Aorta (tissue), 5 donors: ENCODE measurements at places on chromosomes 7 and 10. TPM values are rescaled to one million over a fixed set of nuclear protein-coding genes. Genes with fewer than 3 reads are reported as not detected.

SEC61G gene
- total RNA-seq = 109 TPM

STOX1 gene
- 0.39 TPM for total RNA-seq

GLCCI1 gene
- total RNA-seq = 8.4 TPM

GPR15LG gene
- total RNA-seq = not detected

TMEM196 gene
- 0.30 TPM for total RNA-seq

PHTF2 gene
- 38.4 TPM for total RNA-seq

ANKRD1 gene
- 62.9 TPM for total RNA-seq

FZD1 gene
- total RNA-seq = 38.5 TPM

- no peaks in the 10 kb centered on the region for H3K27me3 ChIP-seq
- no peak overlapping the region for H3K27ac ChIP-seq
- no peak overlapping the region for H3K4me3 ChIP-seq
- no peaks in the 10 kb centered on the region for H3K36me3 ChIP-seq
- DNase-seq = no peak
- peaks cover 3% of the 10 kb centered on the region for H3K4me1 ChIP-seq
Observed at GRCh38 chr10:110274072-110274627, 30.6 kb downstream of the SMNDC1 start.

DNA sequence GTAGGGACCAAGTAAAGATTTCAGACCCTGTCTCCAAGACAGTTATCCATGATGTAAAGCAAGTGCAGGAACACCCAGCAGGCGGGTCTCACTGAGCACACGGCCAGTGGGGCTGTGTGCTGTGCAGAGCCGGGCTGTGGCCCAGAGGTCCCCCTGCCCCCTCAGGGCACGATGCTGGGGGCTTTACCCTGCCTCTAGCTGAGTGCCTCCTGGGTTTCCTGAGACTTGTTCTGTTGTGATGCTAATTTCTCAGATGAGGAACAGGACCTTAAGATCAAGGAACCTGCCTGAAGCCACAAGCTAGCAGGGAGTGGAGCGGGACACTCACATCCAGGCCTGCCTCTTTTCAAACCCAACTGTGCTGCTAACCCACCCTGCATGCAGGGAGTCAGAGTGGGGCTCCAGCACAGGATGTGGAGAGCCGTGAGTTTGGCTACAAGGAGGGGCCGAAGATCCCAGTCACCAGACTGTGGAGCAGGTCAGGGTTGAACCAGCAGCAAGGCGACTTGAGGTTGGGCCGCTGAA lies 76.1 kb upstream of the LYZL2 start:
- H3K4me1 ChIP-seq = no peaks in the 10 kb centered on the region
- no peak for DNase-seq
- no peak overlapping the region for H3K27ac ChIP-seq
- no peaks in the 10 kb centered on the region for H3K27me3 ChIP-seq
- H3K4me3 ChIP-seq = no peak overlapping the region
- no peaks in the 10 kb centered on the region for H3K36me3 ChIP-seq

- no peak overlapping the region for H3K4me3 ChIP-seq
- DNase-seq = no peak
- H3K36me3 ChIP-seq = no peaks in the 10 kb centered on the region
- no peak overlapping the region for H3K27ac ChIP-seq
Observed at GRCh38 chr10:43825984-43826383, 177.3 kb upstream of the ZNF32 start.

DNA sequence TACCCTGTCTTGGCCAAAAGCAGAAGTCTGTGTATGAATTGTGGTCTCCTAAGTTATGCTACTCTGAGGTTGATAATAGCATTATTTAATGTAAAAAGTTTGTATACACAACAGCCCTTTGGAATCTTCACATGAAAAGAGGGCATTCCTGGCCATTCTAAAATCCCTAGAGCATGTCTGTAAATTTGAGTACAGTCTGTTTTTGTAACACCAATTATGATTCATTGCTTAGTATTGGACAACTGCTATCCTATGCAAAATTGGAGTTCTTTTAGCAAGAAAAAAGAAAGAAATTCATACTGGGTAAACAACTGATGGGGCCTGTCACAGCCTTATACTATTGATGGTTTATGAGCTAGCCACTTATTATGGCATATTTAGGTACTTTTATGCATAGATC lies 10.2 kb downstream of the CUTC start:
- H3K27me3 ChIP-seq = no peaks in the 10 kb centered on the region
- H3K36me3 ChIP-seq = no peaks in the 10 kb centered on the region
- no peaks in the 10 kb centered on the region for H3K4me1 ChIP-seq
- no peak for DNase-seq
- H3K4me3 ChIP-seq = no peak overlapping the region

- H3K4me1 ChIP-seq = no peaks in the 10 kb centered on the region
- H3K36me3 ChIP-seq = no peaks in the 10 kb centered on the region
- DNase-seq = no peak
- H3K27ac ChIP-seq = no peak overlapping the region
- no peak overlapping the region for H3K4me3 ChIP-seq
Observed at GRCh38 chr10:114307731-114308130, 68.7 kb downstream of the VWA2 start.

DNA sequence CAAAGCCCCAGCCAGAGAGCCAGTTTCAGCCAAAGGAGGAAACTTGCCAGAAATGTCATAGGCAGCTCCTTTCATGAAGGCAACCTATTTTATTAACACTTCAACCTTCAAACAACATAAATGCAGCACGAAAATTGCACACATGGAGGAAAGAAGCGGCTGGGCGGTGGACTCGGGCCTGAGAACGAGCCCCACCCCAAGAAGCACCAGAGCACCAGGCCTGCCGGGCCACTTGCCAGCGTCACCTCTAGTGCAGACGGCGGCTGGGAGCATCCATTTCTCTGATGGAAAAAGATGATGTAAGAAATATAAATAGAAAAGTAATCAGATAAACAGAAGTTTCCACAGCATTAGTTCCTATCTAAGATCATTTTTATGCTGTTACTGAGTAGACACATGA lies 100.0 kb downstream of the TCERG1L start:
- no peak overlapping the region for H3K27ac ChIP-seq
- no peaks in the 10 kb centered on the region for H3K36me3 ChIP-seq
- no peaks in the 10 kb centered on the region for H3K4me1 ChIP-seq
- DNase-seq = no peak
- no peaks in the 10 kb centered on the region for H3K27me3 ChIP-seq

DNA sequence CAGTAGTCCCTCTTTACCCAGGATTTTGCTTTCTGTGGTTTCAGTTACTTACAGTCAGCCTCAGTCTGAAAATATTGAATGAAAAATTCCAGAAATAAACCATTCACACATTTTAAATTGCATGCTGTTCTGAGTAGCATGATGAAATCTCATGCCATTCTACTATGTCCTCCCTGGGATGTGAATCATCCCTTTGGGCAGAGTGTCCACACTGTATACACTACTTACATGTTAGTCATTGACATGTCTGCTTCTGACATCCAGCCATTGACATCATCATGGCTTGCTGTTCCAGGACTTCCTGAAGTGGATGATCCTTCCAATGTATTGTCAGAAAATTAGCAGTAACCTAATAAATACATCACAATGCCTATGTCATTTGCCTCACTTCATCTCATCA lies 34.6 kb upstream of the MALRD1 start:
- H3K27me3 ChIP-seq = no peaks in the 10 kb centered on the region
- H3K27ac ChIP-seq = no peak overlapping the region
- DNase-seq = no peak
- no peaks in the 10 kb centered on the region for H3K4me1 ChIP-seq
- H3K4me3 ChIP-seq = no peak overlapping the region

DNA sequence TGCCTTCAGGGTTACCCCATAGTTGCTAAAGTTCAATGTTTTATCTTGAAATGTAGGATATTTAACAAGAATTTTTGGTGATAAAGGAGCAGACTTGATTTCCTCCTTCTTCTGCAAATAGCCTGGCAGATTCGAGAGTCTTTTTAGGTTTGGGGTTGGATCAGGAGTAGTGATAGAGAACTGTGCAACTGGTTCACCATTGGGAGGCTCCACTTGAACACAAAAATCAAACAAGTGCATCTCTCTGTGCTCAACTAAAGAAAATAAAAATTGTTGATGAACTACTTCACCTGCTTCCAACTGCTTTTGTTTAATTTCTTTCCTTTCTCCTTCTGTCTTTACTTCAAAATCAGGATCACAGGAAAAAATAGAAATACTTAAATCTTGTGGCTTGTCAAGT lies 58.5 kb downstream of the MACC1 start:
- H3K27me3 ChIP-seq = no peaks in the 10 kb centered on the region
- H3K4me3 ChIP-seq = no peak overlapping the region
- H3K27ac ChIP-seq = no peak overlapping the region
- DNase-seq = no peak
- no peaks in the 10 kb centered on the region for H3K4me1 ChIP-seq

DNA sequence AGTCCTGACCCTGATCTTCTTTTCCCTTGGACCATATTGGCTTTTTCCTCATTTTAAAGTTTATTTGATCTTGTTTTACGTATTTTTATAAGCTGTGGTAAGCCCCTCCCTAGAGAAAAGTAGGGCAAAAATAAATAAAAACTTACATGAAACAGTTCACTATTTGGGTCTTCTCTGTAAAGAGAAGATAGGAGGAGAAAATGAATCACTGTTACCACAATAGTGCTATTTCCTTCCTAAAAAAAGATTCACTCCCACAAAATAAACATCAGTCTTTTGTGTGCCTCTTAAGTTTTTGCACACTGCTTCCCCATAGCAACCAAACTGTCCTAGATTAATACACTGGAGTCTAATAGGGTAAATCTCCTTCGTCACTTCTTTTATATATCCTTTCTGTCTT lies 1.4 kb upstream of the SVIL start:
- DNase-seq = no peak
- no peaks in the 10 kb centered on the region for H3K4me1 ChIP-seq
- H3K27me3 ChIP-seq = no peaks in the 10 kb centered on the region

DNA sequence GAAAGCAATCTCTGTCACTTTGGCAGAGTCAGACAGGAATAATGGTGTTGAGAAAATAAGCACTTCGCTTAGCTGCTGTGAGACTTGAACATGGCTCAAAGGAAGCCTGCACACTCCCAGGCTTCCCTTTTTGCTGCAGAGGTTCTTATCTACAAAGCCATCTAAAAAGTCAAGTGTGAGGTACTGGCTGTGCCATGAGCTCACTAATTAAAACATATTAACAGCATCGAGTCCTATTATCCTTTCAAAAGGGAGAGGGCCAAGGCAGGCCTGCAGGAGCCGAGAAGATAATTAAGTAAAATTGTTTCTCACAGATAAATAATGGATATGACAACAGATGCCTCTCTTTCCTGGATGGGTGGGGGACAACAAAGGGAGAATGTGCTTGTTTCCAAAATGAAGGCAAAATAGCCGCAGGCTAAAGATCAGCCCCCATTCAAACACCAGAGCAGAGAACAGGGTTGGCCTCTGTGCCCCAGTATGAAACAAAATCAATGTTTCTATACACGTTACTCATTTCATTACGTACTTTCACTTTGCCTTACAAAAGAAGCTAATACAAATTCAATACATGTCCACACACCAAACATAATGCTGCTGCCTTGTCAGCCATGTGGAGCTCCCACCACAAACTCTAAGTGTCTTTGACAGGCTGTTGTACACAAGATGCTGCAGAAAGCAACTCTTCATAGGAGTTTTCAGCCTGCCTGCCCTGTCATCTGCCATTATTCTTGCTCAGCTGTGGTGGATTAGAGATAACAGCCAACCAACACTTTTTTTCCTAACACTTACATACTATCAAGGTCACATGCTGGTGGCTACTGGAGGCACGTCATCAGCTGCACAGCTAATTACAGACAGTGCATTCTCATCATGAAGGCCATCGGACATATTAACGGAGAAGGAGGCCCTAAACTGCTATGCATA lies 55.3 kb downstream of the ELAPOR2 start:
- H3K27ac ChIP-seq = no peak overlapping the region
- no peaks in the 10 kb centered on the region for H3K27me3 ChIP-seq
- no peak for DNase-seq
- H3K4me1 ChIP-seq = no peaks in the 10 kb centered on the region

DNA sequence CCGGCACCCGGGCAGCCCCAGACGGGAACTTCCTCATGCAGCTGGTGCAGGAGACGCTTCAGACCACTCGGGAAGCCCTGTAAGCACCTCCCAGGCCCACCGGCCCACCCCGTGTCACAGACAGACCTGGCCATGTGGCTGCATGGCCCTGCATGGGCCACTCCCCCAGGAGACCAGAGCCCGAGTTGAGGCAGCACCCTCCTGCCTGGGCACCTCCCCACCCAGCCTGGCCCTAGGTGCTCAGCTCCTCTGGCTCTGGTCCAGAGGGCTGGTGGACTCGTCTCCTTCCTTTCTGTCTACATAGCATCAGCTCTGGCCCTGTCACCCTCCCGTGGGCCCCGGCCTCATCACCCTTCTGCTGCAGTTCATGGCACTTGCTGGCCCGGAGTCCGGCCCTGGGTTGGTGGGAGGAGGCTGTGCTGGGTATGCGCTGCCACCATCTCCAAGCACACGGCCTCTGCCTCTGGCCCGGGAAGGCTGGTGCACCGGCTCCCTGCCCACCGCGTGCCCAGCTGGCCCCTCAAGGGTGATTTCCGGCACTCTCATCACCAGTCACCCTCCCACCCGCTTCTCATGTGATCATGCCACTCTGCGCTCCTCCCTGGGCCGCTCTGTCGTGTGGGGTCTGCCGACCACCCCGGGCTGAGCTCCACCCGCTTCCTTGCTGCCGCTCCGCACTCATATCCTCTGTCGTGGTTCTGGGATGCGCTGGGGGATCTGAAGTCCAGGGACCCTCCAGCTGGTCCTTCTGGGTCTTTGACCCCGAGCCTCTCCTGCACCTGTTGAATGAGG lies 53.1 kb upstream of the DPYSL4 start:
- H3K27me3 ChIP-seq = no peaks in the 10 kb centered on the region
- no peaks in the 10 kb centered on the region for H3K4me1 ChIP-seq
- no peak overlapping the region for H3K27ac ChIP-seq
- no peaks in the 10 kb centered on the region for H3K36me3 ChIP-seq
- H3K4me3 ChIP-seq = no peak overlapping the region

DNA sequence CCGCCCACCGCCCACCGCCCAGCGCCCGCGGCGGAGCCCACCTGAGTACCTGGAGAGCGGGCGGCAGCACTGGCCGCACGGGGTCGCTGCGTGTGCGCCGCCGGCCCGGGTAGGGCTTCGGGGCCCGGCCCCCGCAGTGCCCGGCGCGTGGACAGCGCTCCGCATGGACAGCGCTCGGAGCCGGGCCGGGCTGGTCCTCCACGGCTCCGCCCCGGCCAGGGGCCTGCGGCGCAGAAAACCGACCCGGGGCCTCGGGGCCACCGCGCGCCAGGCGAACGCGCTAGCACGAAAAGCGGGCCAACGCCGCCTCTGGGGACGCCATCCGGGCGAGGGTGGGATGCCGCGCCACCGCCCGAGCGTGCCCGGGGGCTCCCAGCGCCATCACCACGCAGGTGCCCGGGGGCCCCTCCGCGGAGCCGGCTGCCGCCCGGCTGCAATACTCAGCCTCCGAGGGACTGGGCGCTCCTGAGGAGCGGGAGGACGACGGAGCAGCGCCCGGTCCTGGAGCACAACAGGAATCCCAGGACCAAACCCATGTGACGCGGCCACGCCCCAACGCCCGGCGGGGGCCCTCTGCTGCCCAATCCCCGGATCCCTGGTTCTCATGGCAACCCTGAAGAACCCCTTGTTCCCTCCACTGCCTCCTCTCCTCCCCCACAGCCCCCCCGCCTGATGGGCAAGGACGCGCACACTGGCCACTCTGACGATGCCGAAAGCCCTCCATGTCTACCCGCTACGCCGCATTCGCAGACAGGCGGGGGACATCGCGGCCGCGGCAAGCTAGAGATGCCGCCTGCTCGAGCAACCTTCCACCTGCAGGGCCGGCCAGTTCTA lies at the start of gene GRB10:
GRB10 (minus strand) TSS at position 522 of the 834 bp plus-strand sequence. CDS start 50,574 bp downstream, outside the sequence.
- no peak within 1 kb of the TSS for H3K27ac ChIP-seq
- H3K36me3 ChIP-seq = no peaks in the 10 kb centered on the region
- no peaks in the 10 kb centered on the region for H3K4me1 ChIP-seq
- peak; percentile 85 for DNase-seq
- no peaks in the 10 kb centered on the region for H3K27me3 ChIP-seq
